ENCODE measurements at places on chromosomes 3 and 15. TPM values are rescaled to one million over a fixed set of nuclear protein-coding genes. Genes with fewer than 3 reads are reported as not detected.
A peak's percentile ranks its signal among the peaks of the same experiment; 100 is the strongest.

DNA sequence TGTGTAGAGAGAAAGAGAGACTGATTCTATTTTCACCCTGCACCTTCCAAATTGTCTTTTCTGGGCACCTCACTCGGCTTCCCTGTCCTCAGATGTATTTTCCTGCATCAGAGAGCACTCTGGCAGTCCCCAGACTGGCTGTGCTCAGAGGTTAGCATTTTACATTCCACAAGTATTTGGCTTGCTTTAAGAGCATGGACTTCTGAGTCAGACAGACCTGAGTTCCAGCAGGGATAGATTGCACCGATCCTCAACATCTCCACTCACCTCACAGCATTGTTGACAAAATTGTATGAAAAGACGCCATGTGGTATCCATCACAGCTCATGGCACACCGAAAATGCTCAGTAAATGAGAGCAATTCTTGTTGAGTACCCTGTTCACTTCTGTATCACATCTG is 45.6 kb downstream of the SST start:
- no peaks in the 10 kb centered on the region for H3K36me3 ChIP-seq
- no peak for DNase-seq
- H3K27ac ChIP-seq: no peak overlapping the region
- no peak overlapping the region for H3K4me3 ChIP-seq
- peaks cover 13% of the 10 kb centered on the region for H3K27me3 ChIP-seq

GRCh38 chr15:60426870-60427508 is 29.2 kb upstream of the ANXA2 start:
- no peaks in the 10 kb centered on the region for H3K4me1 ChIP-seq
- no peak overlapping the region for H3K27ac ChIP-seq
- H3K36me3 ChIP-seq: peaks cover 10% of the 10 kb centered on the region
- no peaks in the 10 kb centered on the region for H3K27me3 ChIP-seq
- no peak overlapping the region for H3K4me3 ChIP-seq

GRCh38 chr15:95557226-95558046 is 773.1 kb upstream of the NR2F2 start:
- peak; percentile 63 for DNase-seq
- H3K27me3 ChIP-seq: peaks cover 12% of the 10 kb centered on the region
- H3K4me3 ChIP-seq: peak overlapping the region; percentile 29
- H3K4me1 ChIP-seq: peaks cover 15% of the 10 kb centered on the region

DNA sequence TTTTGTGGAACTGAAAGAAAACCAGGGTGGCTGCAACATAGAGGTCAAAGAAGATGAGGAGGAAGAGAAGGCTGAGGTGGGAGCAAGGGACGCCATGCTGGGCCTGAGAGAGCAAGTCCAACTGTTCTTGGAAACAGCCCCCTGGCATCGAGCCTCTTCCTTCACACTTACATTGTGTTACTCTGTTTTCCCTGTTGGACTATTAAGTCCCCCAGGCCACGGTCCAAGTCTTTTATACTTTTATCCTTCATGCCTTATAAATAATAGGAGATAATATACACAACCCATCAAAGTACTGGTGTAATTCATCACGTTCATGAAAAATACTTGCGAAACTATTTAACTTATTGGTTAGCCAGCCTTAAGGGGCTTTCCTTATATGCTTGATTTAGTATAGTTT is 79.3 kb downstream of the ATG7 start:
- H3K27ac ChIP-seq: no peak overlapping the region
- H3K4me1 ChIP-seq: peaks cover 5% of the 10 kb centered on the region
- DNase-seq: no peak
- no peak overlapping the region for H3K4me3 ChIP-seq

DNA sequence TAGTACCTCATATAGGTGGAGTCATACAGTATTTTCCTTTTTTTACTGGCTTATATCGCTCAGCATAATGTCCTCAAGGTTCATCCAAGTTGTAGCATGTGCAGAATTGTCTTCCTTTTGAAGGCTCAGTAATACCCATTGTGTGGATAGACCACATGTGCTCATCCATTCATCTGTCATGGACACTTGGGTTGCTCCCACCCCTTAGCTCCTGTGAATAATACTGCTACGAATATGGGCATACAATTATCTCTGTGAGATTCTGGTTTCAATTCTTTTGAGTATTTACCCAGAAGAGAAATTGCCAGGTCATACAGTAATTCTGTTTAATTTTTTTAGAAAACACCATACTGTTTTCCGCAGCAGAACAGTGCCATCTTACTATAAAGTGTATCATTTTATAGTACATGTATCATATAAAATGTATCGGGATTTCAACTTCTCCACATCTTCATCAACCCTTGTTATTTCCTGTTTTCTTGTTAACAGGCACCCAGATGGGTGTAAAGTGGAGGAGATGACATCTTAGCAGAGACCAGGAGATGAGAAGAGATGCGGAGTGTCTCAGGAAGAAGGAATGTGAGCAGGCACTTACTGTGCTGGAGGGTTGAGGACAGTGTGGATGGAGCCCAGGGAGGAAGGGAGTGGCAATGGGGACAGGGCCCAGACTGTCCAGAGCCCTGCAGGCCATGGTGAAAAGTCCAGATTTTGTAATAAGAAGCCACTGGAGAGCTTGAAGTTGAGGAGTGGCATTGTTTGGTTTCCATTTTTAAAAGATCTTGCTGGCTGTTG is 27.0 kb upstream of the PRR23E start:
- DNase-seq: no peak
- no peaks in the 10 kb centered on the region for H3K36me3 ChIP-seq
- H3K4me3 ChIP-seq: no peak overlapping the region

GRCh38 chr15:38260077-38260476 is 7.4 kb downstream of the SPRED1 start:
- no peaks in the 10 kb centered on the region for H3K36me3 ChIP-seq
- H3K4me1 ChIP-seq: no peaks in the 10 kb centered on the region
- H3K27me3 ChIP-seq: no peaks in the 10 kb centered on the region
- DNase-seq: no peak
- no peak overlapping the region for H3K4me3 ChIP-seq
- no peak overlapping the region for H3K27ac ChIP-seq

MAGEL2 gene
- not detected for total RNA-seq

AADACL2 gene
- total RNA-seq: not detected

RYR3 gene
- not detected for total RNA-seq

Measured in natural killer cell treated with Interleukin-12 subunit alpha and Interleukin-12 subunit beta and Interleukin-15 and Interleukin-18, amount 100 ng/mL, for 72 hours (primary cell).